ENCODE measurements at places on chromosomes 1 and 21.

DNA sequence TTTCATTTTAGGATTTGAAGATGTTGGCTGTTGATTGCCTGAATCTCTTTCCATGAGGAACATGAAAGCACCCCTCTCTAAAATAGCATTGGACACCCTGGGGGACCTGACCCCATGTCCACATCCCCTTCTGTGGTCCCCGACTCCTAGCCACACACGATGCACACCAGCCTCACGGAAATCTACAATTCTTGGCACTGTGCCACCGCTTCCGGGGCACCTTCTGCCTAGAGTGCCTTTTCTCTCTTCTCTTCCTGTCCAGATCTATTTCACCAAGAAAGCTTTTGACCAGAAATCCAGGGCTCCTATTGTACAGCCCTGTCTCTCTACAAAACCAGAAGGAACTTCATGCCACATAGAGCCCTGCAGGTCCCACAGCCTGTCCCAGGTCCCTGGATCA lies 50.3 kb downstream of the MYSM1 start:
- DNase-seq, result no peak

- no peak for DNase-seq
These were observed 29.7 kb upstream of the FMOD start for GRCh38 chr1:203380420-203381150.

DNA sequence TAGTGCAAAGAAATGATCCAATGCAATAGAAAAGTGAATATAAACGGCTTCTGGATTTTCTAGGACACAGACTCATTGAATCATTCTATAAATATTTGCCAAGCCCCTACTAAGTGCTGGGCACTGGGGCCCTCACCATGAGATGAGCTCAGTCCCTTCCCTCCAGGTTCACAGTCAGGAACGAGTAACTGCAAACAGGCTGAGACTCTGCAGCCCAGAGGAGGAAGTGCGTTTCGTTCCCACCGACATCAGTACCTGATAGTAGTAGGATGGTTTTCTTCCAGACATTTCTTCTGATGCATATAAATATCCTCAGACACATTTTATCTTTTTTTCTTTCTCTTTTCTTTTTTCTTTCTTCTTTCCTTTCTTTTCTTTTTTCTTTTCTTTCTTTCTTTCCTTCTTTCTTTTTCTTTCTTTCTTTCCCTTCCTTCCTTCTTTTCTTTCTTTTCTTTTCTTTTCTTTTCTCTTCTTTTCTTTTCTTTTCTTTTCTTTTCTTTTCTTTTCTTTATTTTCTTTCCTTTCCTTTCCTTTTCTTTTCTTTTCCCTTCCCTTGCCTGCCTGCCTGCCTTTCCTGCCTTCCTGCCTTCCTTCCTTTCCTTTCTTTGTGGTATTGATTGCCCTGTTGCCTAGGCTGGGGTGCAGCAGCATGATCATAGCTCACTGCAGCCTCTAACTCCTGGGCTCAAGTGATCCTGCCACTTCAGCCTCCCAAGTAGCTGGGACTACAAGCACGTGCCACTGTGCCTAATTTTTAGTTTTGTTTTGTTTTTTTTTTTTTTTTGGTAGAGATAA lies 135.4 kb downstream of the DISC1 start:
- no peak for DNase-seq

GRCh38 chr1:43043695-43044094 lies 85.0 kb upstream of the SLC2A1 start:
- DNase-seq, result no peak

- no peak for DNase-seq
These were observed 18.4 kb downstream of the SSR2 start for GRCh38 chr1:156002188-156002911.

GRCh38 chr1:111271464-111271801 lies 19.2 kb upstream of the CHIA start:
- no peak for DNase-seq

GRCh38 chr1:113784104-113784779 lies 25.0 kb upstream of the PHTF1 start:
- DNase-seq, result no peak

DNA sequence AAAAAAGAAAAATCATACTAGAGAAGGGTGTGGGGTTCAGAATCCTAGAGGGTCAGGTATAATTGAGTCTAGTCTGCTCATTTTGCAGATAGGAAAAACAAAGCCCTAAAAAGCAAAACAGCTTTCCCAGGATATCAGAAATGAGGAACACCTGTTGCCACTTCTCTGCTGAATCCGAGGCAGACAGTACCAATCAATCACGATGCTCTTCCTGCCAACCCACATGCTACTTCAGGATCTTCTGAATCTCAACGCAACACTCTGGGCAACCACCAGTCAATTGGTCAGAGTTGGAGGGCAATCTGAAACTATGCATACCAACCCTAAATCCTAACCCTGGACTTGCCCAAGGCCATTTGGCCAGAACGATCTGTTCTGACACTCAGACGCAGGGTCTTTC lies 128.3 kb downstream of the EPHB2 start:
- DNase-seq, result no peak

GRCh38 chr1:58905126-58905490 lies 121.3 kb upstream of the JUN start:
- no peak for DNase-seq

GRCh38 chr1:77925518-77925917 lies 37.1 kb downstream of the NEXN start:
- no peak for DNase-seq

DNA sequence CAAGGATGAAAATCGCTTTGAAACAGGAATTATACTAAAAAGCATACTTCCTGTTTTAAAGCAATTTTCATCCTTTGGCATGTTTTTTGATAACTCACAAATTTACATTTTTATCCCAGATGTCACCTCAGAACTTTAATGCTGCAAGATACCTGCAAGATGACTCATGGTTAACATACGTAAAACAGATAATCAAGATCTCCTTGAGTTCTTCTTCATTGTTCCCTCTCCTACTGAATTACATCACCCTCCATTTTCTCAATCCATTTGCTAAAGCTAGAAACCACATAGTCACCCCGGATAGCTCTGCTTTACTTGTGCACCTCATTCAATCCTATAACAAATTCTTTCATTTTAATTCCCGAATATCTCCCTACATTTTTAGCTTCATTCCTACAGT lies 1114.2 kb downstream of the PLA2G4A start:
- DNase-seq, result no peak

DNA sequence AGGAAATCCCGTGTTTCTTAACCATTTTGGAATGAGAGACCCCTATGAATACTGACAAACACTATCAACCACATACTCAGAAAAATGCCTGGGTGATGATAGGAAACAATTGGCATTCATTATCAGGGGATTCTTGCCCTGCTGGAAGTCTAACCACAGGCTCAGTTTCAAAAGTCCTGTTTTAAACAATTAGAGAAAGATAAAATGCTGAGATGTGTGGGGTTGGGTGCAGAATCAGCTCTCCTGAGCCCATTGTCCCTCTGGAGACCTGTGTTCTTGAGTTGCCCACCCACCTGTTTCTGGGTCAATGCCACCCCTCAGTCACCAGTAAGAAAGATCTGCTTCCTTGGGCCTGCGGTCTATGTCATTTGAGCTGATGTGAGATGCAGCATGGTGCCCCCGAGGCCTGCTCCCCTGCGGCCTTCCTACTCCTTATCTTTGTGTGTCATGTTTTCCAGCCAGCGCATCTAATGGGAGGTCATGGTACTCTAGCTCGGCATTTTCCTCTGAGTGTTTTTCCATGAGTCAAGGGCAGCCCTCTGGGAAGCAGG lies 130.3 kb upstream of the PLXNA2 start:
- no peak for DNase-seq

DNA sequence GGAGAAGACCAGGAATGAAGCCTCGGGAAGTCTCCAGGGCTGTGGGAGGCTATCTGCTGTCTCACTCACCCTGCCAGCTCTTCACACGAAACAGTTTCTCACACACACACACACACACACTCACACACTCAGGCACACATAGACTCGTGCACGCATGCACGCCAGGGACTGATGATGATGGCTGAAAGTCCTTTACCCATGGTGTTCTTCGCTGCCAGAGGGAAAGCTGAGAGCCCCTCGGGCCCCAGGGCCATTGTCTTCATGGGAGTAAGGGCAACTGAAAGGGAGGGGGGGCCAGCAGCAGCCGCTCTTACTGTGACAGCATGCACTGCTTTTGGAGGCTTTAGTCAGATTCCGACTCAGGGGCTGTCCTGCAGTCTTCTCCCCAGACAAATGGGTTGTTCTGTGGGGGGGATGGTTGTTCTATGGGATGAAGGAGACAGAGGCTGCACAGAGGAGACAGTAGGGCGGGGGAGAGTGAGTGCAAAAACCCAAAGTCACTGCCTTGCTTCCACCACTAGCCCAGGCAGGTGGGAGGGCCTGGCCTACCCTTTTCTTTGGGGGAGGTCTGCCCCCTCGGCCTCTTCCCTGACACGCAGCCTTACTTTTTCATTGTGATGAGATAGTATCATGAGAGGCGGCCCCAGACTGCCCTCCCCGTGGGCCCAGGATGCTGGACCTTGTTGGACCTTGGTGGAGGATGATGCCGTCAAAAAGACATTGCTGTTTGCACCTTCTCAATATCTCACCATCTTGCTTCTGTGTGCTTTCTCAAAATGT lies 29.0 kb downstream of the STUM start:
- no peak for DNase-seq

DNA sequence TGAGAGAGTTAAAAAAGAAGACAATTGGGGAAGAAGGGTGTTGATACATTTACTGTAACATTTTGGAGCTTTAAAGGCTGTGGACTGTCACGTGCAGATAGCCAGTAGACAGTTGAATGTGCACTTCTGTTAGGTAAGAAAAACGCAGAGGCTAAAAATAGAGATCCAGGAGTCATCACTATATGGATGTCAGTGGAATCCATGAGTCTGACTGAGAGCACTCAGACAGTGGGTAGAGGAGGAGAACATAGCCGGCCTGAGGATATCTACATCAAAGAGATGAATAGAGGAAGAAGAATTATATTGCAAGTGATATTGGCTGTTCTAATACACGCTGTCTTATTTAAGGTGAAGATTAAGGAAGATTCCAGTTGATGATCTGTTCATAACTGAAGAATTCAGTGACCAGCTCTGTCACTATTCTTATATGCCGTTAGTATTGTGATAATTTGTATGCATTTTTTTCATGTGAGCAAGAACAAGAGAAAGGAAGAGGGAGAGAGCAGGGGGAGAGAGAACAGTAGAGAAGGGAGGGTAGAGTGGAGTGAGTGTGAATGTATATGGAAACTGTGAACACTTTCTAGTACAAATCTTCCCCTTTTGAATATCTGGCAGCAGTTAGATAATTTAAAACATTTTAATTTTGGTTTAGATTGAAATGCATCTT lies 344.8 kb downstream of the CHRM3 start:
- DNase-seq, result no peak

- no peak for DNase-seq
These were observed 4.2 kb upstream of the NVL start for GRCh38 chr1:224333939-224334786.

DNA sequence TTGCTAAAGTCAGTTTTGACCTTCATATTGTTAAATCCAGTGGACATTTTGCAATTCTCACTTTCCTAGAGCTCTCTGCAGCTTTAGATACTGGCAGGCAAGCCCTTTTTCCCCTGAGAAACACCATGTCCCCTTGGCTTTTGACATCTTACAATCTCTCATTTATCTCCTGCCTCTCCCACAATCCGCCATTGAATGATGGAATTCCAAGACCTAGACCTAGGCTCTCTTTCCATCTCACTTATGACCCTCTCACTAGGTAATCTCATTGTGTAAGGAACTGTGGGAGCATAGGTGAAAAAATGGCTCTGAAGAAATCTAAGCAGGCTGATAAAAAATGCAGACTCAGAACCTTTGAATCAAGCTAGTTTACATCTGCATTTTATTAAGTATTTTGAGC lies 2.0 kb downstream of the KYAT3 start:
- DNase-seq, result no peak
